ENCODE measurements at places on chromosomes 6 and 20.

GRCh38 chr6:3057063-3057770, 11.1 kb upstream of the RIPK1 start:
- DNase-seq: no peak

GRCh38 chr20:49590163-49591017, 22.5 kb upstream of the PTGIS start:
- DNase-seq: no peak

GRCh38 chr6:81962198-81962597, 209.7 kb upstream of the TENT5A start:
- DNase-seq: no peak

GRCh38 chr6:168785720-168786511, 344.9 kb downstream of the SMOC2 start:
- DNase-seq: no peak

- no peak for DNase-seq
These were observed 872 bp upstream of the RBM39 start for GRCh38 chr20:35742741-35743523.

- peak; percentile 99 for DNase-seq
These were observed at the start of gene SPAG4 for GRCh38 chr20:35615667-35616464. Gene SPAG4, plus strand, starts transcription at chr20:35615829. Its CDS starts 175 bp downstream, at chr20:35616004.

DNA sequence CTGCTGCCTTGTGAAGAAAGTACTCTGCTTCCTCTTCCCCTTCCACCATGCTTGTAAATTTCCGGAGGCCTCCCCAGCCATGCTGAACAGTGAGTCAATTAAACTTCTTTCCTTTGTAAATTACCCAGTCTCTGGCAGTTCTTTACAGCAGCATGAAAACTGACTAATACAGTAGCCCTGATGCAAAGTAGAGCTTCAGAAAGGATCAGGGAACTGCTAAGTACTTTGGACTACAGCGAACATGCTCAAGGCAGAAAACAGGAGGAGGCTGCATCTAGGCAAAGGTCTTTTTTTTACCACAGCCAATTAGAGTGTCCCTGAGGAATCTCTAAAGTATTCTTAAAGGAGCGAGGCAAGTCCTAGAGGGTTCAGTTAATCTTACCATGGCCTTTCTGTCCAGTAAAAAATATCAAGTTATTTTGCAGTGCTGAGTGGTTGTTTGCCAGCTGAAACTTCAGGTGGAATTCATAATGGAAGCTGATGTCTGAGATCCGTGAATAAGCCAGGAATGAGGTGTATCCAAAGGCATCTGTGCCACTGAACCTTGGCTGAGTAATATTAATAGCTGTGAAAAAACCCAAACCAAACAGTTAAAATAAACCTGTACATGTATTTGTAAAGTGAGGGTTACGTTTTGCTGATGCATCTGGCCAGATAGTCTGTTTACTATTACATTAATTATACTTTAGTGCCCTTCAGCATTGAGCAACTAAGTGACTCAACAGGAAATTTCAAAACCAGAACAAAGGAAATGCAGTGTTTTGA, 170.4 kb downstream of the PHF3 start:
- DNase-seq: peak; percentile 81

GRCh38 chr6:24226541-24226940, 100.5 kb downstream of the NRSN1 start:
- no peak for DNase-seq

GRCh38 chr6:7200598-7201443, 93.1 kb downstream of the RREB1 start:
- DNase-seq: no peak

DNA sequence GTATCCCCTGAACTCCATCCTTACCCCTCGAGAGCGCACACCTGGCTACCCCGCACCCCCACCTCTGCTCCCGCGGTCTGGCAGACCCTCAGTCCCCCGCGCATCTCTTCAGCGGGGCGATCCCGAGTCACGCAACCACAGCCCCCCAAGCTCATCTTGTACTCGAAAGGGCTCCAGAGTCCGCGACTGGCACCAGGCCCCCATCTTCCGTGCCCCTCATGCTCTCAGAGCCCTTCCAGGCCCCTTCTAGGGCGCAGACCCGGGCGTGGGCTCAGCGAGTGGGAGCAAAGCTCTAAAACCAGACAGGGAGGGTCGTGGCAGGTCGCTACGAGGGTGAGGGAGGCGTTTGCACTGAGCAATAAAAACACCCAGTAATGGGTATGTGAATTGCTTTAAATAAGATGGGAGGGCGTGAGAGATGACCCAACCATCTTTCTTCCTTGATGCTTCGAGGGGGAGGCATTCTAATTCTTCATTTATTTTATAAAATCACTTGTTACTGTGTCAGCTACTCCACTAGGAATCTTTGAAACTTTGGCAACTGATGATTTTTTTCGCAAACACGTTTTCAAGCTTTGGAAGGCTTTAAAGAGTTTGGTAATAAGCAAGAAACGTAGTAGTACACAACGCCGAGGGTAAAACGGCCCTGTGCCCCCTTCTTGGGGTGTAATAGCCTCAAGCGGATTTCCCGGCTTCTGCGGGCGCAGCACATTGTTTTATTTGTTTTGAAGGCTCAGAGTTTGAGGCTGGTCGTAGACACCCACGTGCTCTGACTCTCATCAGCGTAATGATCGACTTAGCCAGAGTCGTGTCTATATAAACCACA, 42.6 kb upstream of the SUPT3H start:
- DNase-seq: no peak

- DNase-seq: no peak
These were observed 9.9 kb downstream of the ANKRD66 start for GRCh38 chr6:46756469-46757213.

- no peak for DNase-seq
These were observed 12.6 kb upstream of the UBR2 start for GRCh38 chr6:42551217-42551616.

DNA sequence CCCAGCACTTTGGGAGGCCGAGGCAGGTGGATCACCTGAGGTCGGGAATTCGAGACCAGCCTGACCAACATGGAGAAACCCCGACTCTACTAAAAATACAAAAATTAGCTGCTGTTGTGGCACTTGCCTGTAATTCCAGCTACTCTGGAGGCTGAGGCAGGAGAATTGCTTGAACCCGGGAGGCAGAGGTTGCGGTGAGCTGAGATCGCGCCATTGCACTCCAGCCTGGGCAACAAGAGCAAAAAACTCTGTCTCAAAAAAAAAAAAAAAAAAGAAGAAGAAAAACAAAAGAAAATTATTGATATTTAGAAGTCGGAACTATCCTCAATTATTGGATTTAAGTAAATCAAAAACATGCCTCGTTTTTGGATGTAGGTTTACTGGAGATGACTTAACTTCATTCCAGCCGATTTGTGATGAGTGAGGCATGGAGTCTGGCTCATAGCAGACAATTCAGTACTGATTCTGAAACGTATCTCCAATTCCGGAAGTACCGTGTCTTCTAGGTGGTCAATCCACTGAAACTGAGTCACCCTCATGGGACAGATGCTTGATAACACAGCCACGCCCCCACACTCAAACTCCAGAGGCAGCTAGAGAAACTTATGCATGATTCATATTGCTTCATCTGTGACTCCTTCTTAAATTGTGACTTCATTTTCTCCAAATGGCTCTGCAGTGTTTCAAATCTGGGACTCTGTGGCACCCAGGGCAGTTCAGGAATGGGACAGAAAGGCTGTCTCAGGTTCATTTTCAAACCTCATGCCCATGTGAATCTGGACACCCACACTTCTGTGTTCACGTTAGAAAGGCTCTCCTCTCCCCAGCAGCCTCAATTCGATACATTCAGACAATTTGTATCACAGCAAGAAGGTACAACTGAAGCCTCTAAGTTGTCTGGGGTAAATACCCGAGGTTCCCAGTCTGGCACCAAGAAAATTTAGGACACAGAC, 110.4 kb upstream of the ARMC2 start:
- peak; percentile 86 for DNase-seq

DNA sequence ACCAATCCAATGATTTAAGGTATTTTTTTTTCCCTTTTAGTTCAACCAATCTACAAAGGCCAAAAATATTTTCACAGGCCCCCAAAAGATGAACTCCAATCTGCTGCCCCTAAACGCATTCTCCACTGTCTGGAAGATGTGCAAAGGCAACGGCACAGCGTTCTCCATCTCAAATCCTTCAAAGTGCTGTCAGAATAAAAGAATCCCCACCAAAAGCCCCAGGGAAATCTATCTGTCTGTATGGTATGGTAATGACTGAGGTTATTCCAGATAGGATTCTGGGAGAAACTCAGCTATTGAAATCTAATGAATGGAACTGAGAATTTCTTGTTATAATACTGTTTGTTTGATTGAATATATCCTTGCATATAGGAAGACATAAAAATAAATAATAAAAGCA, 217.8 kb upstream of the CCN2 start:
- DNase-seq: no peak

- no peak for DNase-seq
These were observed 8.8 kb downstream of the SLC17A9 start for GRCh38 chr20:62961310-62961783.

- DNase-seq: no peak
These were observed 594.9 kb downstream of the CDH26 start for GRCh38 chr20:60553095-60553494.

- no peak for DNase-seq
These were observed 88.3 kb downstream of the SASH1 start for GRCh38 chr6:148430897-148431296.

Measured in HFF-Myc (cell line).